ENCODE measurements at places on chromosomes 16 and 17.

- no peak for DNase-seq
Measured at GRCh38 chr16:55325458-55326109, 1.6 kb downstream of the IRX6 start.

- DNase-seq: no peak
Measured at GRCh38 chr17:11035681-11036080, 197.8 kb upstream of the PIRT start.

GRCh38 chr17:21357696-21358656 lies 18.2 kb upstream of the KCNJ12 start:
- DNase-seq: no peak

DNA sequence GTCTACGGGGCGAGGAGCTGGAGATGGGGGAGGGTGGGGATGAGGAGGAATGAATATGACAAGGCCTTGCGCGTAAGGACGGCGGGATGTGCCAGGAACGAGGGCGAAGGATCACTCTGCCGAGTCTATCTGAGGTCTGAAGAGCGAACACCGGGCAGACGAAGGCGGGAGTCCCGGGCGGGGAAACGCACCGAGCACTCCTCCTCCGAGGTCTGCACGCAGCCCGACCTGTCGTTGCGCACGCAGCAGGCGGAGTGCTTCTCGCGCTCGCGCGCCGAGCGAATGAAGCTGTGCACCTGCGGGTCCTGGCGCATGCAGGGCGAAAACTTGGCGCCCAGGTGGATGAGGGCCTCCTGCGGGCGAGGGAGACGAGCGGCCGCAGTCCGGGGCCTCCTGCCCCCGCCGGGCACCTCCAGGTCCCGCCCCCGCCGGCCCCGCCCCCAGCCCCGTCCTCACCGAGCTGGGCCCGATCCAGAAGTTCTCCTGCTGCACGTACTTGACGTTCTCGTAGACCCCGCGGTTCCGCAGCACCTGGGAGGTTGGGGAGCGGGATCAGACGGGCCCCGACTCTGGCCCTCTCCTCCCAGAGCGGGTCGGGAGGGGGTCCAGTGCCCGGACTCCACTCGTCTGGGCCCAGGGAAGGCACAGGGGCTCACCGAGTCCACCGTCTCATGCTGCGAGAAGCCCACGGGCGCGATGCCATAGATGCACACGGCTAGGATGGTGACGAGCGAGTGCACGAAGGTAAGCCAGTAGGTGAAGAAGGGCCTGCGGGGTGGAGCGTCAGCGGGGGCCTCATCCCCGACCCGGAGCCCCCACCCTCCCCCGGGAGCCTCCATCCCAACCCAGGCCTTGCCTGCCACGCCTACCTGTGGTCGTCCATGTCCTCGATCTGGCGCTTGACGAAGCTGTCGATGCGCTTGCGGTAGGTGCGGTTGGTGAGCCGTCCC lies 7.6 kb downstream of the SNRNP25 start:
- DNase-seq: no peak

DNA sequence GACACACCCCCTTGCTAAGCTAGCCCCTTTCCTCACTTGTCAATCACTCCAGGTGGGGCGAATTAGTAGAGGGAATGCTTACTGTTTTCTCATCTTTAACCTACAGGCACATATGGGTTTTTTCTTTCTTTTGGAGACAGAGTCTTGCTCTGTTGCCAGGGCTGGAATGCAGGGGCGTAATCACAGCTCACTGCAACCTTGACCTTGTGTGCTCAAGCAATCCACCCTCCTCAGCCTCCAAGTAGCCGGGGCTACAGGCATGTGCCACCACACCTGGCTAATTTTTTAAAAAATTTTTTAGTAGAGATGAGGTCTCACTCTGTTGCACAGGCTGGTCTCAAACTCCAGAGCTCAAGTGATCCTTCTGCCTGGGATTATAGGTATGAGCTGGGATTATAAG lies 38.7 kb upstream of the RHBDL3 start:
- DNase-seq: no peak

GRCh38 chr17:64146418-64147109 lies 16.6 kb upstream of the ERN1 start:
- no peak for DNase-seq

DNA sequence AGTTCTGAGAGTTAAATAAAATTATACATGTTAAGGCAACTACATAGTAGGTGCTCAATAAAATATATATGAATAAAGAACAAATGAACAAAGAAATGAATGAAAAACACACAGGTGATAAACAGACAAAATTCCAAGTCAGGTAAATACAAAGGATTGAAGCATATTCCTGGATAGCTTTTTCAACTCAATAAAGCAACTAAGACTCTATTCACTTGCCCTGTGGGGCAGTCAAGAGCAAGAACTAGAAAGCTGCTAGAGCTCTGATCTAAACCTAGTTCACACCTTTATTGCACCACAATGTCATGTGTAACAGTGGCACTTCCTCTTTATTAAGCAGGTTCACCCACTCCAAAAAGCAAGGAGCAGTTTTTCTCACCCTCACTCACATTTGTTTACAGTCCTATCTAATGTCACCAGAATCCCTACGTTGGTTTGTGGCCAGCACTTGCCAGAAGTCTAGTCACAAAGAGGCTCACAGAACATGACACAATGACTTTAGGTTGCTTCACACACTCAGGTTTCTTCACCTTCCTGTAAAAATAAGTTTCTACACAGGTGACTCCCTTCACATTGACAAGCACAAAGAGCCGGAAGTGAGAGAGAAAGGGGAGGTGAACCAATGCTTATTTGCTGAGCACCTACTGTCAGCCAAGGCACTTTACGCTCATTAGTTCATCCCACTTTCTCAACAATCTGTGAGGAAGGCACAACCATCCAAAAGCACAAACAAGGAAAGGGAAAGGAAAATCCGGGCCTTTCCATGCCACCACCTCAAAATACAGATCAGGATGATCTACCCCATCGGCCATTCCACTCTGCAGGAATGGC lies 70.8 kb downstream of the XPO6 start:
- no peak for DNase-seq

GRCh38 chr17:80475910-80476876 lies at the start of gene NPTX1:
Gene NPTX1 (minus strand): TSS chr17:80476607. CDS start chr17:80476446, 161 bp downstream.
- no peak for DNase-seq

- DNase-seq: peak; percentile 29
Measured at GRCh38 chr17:10648956-10649355, 8.2 kb downstream of the MYH3 start.

GRCh38 chr16:11315510-11315909 lies 29.7 kb upstream of the RMI2 start:
- no peak for DNase-seq

DNA sequence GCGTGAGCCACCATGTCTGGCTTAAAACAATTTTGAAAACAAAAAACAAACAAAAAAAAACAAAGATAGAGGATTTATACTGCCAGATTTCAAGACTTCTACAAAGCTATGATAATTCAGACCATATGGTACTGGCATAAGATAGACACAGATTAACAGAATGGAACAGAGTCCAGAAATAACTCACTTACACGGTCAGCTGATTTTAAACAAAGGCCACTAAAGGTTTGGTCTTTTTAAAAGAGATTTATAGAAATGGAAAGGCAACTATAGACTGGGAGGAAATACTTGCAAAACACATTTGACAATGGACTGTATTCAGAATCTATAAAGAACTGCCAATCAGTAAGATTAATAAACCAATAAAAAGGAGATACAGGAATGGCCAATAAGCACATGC lies 48.6 kb upstream of the MNT start:
- DNase-seq: no peak

- no peak for DNase-seq
Measured at GRCh38 chr16:52367821-52368220, 179.1 kb downstream of the TOX3 start.

GRCh38 chr17:63435681-63436522 lies 10.2 kb downstream of the CYB561 start:
- no peak for DNase-seq

GRCh38 chr16:14300705-14301168 lies 229.6 kb downstream of the MRTFB start:
- DNase-seq: peak; percentile 45

DNA sequence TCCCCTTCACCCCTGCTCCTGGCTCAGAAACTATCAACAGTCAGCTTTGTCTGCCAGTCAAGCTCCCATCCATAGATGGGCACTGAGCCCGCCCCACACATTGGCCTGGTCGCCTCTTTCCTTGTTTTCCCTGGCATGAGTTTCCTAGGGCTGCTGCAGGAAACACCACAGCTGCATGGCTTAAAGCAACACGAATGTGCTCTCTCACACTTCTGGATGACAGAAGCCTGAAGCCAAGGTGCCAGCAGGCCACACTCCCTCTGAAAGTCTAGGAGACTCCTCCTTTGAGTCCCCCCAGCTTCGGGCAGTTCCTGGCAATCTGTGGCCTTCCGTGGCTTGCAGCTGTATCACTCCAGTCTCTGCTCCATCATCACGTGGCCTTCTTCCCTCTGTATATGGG lies 69.9 kb downstream of the TBC1D16 start:
- DNase-seq: no peak

DNA sequence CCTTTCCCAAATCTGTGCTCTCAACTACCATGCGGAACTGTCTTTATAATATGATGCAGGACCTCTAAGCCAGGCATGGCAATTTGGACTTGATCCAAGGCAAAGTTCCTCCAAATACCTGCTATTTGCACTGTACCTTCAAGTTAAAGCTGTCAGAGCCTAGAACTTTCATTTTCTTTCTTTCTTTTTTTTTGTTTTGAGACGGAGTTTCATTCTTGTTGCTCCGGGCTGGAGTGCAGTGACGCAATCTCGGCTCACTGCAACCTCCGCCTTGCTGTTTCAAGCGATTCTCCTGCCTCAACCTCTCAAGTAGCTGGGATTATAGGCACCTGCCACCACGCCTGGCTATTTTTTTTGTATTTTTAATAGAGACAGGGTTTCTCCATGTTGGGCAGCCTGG lies 51.7 kb downstream of the ARHGAP27 start:
- DNase-seq: no peak

GRCh38 chr17:65589321-65589720 lies 27.9 kb upstream of the AXIN2 start:
- no peak for DNase-seq

DNA sequence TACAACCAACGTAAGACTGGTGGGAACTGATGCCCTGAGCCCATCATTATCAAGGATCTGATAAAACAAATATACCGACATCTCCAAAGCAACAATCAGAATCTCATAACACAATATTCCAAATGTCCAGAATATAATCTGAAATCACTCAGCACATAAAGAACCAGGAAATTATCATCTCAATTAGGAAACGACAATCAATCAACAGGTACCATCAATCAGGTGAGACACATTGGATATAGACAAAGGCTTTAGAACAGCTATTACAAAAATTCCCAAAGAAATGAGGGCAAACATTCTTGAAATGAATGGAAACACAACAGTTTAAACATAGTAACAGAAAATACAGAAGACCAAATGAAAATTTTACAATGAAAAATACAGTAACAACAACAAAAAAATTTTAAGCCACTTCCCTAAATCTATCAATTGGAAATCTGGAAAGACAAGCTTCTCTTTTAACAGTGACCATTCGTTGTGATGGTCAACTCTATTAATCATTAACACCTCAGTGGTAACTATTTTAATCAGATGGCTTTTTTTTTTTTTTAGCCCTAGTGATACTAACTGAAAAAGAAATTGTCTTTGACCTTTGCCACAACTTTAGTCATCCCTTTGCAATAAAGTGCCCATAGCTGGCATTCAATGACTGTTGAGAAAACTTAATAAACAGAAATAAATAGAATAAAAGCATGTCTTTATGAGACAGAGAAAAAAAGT lies 70.4 kb downstream of the USP32 start:
- DNase-seq: no peak

All from AG04449 (cell line).